ENCODE measurements at places on chromosomes 2 and 18.

DNA sequence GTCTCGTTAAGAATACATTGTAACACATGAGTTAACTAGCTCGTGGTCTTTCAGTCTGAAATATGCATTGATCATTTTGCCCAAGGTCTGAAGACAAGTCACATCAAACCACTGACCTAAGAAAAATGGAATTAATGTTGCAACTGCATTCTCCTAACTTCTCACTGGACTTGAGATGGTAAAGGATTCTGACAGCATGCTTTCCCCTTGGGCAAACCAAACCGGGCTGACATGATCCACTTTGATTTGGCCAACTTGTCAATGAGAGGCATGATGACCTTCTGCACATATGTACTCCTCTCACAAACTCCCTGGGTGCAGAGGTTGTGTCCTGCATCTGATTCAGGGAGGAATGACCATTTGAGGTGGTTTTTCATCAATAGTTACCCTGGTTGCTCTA lies 1982.5 kb upstream of the PIK3C3 start:
- no peak for DNase-seq

DNA sequence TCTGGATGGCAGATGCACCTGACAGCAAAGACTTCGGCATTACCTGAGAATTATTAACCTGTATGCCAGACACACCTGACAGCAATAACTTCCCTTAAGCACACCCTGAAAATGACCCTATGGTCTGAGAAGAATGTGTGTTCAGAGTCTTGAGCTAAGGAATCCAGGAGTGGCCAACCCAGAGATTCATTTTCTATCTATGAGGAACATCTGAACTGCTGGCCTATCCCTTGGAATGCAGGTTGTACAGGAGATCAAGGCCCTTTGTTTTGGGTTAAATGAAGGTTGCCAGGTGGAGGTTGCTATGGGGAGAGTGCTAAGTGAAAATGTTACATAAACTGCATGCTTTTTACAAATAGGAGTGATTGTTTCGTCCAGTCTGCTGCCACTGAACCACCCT lies 200.9 kb upstream of the MEIS1 start:
- DNase-seq = no peak

DNA sequence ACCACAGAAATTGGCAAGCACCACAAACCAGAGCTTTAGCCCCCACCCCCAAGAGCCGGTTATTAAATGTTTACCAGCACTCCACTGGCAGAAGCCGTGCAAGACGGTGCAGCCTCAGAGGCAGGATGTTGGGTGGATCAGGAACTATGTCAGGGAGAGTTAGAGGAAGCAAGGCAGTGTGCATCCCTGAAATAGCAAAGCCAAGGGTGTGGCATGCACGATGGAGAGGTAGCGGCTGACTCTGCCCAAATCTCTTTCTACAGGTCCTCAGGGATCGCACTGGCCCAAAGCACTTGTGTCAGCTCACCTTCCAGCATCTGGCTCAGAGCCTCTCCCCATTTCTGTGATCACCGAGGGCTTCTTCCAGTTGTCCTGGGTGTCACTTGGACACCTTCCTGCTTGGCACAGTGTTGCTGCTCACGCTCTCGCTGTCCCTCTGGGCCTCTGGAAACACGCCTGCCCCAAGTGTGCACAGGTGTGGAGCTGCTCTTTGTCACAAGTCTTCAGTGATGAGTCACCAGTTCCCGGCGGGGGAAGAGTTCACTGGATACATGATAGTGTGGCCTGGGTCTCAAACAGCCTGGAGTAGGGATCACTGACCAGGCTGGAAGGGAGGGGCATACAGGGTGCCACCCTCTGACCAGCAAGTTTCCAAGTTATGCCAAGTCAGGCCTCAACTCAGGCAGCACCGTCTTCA lies 17.3 kb upstream of the B3GNT7 start:
- no peak for DNase-seq

- no peak for DNase-seq
Observed at GRCh38 chr18:52907543-52908308, 567.7 kb downstream of the DCC start.

DNA sequence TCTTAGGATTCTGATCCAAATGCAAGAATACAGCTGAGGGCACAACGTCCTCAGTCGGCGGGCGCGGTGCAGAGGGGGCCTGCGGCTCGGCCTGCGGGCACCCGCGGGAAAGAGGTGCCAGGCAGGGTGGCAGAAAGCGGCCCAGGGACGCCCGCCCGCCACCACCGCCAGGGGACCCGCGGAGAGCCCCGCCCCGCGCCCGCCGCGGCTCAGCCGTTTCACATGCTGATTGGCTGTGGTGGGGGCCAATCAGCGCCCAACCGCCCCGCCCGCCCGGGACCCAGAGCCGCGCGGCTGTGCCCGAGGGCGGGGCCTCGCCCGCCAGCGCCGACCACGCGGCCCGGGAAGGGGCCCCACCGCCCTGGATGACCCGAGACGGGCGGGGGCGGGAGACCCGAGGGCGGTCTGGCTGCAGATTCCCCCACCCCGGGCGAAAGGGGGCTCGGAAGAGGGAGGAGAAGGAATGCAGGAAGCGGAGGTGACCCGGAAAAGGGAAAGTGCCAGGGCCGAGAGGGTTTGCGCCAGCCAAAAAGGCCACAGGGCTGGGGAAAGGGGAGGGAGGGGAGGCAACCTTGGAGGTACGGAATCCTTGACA lies 8.0 kb downstream of the IRS1 start:
- DNase-seq = peak; percentile 88

GRCh38 chr2:104163611-104164130 lies 690.2 kb upstream of the POU3F3 start:
- no peak for DNase-seq
